ENCODE measurements at places on chromosomes 1 and 21.

GRCh38 chr1:225817611-225818061 is 7.7 kb downstream of the EPHX1 start:
- DNase-seq = peak; percentile 74

GRCh38 chr1:79638382-79638781 is 631.9 kb upstream of the ADGRL4 start:
- DNase-seq = no peak

GRCh38 chr1:56024155-56024554 is 555.2 kb downstream of the PLPP3 start:
- no peak for DNase-seq

DNA sequence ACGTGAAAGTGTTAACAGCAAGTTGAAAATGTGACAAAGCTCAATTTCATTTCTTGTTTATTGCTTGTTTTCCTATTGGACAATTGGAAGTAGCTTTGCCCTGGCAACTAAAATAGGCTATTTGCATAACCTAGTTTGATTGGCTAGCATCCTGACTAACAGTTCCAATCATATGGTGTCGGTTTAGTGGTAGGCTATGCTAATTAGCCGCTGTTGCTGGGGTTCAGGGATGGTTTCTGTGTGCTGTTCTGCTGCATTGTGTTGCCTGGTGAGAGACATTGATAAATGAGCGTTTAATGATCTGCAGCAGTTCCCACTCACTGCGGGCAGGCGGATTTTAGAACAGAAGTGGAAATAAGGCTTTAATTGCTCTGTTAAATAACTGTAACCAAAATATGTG is 68.5 kb downstream of the DYRK1A start:
- peak; percentile 98 for DNase-seq

- DNase-seq = no peak
These were observed 10.8 kb downstream of the LYST start for GRCh38 chr1:235855811-235856429.

GRCh38 chr1:101367630-101368029 is 130.8 kb downstream of the S1PR1 start:
- DNase-seq = no peak

GRCh38 chr1:3360646-3361257 is 93.7 kb upstream of the ARHGEF16 start:
- DNase-seq = no peak

DNA sequence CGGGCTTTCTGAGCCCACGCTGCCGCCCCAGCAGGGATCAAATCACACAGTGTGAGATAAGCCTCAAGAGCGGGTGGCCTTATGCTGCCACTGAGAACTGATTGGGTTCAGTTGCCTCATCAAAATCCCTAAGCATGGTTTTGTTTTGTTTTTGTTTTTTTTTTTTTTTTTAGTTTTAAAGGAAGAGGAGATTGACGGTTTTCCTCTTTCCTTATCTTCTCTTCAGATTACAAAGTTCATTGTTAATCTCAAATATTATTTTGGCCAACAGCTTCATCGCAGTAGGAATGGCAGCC is 651 bp downstream of the COA6 start:
- no peak for DNase-seq

All from muscle of leg (tissue), 16 donors.